NCI-H524 treated with DMSO at 0.1 percent for 48 hours (cell line): ENCODE measurements at places on chromosomes 12 and 14.

- no peak for DNase-seq
Observed at GRCh38 chr12:64323006-64323405, 67.6 kb downstream of the C12orf56 start.

GRCh38 chr14:89255852-89256251 lies 161.2 kb downstream of the FOXN3 start:
- no peak for DNase-seq

GRCh38 chr12:5514545-5514944 lies 82.6 kb downstream of the NTF3 start:
- no peak for DNase-seq

DNA sequence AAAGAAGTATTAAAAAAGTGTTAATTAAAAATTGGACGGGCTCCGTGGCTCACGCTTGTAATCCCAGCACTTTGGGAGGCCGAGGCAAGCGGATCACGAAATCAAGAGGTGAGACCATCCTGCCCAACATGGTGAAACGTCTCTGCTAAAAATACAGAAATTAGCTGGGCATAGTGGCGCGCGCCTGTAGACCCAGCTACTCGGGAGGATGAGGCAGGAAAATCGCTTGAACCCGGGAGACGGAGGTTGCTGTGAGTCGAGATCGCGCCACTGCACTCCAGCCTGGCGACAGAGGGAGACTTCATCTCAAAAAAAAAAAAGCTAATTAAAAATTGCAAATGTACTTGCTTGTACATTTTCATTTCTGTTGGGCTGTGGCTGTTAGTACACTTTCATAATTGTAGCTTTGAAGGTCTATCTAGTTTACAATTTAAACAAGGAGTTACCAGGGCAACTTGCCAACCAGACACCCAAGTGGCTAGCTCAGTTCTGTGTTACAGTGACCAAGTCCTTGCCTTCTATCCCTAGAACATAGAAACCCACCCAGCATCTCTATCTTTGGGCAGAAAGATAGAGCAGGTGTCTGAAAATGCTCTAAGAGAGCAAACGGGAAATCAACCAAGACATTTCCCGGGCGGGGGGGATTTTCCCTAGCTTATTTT lies 1.2 kb downstream of the COA8 start:
- no peak for DNase-seq

DNA sequence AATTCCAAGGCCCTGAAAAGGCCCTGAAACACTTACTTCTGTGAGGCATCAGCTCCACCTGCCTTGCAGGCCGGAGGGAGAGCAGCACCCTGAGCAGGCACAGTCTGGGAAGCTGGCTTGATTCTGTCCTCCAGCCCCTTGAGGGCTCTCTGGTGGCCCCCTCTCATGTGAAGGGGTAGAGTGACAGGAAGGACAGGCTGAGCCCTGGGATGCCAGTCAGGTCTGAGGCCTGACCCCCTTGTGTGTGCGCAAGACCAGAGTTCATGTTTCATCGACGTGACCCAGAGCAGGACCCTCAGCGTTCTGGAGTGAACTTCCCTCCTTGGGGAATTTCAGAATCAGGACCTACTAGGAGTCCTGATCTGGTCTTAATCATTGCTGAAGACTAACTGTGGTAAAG lies 1.3 kb downstream of the RNASE8 start:
- no peak for DNase-seq

- DNase-seq: no peak
Observed at GRCh38 chr12:94185801-94186200, 37.4 kb downstream of the PLXNC1 start.
